ENCODE measurements at places on chromosomes 5 and 9.
A peak's percentile ranks its signal among the peaks of the same experiment; 100 is the strongest.

DNA sequence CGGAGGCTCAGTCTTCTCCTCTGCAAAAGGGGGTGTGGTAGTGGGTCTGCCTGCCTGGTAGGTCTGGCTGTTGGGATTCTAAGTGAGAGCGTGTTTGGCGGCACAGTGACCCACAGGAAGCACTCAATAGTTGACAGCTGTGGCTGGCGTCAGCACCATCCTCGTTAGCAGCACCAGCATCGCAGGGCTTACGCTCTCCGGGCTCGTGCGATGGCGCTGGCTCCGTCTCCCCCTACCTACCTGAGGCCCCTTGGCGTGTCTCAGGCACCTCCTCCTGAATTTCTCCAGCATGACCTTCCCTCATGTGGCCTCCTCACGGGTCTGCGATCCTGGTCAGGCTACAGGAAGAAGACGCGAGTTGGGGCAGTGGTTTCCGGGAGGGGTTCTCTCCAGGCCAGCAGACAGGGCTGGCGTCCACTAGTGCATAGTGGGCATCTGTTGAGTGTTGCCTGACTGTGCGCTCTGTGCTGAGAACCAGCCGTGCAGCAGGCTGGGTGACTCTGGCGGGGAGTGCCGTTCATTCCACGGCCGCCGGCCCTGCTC, 66.9 kb downstream of the HMCN2 start:
- DNase-seq = no peak

DNA sequence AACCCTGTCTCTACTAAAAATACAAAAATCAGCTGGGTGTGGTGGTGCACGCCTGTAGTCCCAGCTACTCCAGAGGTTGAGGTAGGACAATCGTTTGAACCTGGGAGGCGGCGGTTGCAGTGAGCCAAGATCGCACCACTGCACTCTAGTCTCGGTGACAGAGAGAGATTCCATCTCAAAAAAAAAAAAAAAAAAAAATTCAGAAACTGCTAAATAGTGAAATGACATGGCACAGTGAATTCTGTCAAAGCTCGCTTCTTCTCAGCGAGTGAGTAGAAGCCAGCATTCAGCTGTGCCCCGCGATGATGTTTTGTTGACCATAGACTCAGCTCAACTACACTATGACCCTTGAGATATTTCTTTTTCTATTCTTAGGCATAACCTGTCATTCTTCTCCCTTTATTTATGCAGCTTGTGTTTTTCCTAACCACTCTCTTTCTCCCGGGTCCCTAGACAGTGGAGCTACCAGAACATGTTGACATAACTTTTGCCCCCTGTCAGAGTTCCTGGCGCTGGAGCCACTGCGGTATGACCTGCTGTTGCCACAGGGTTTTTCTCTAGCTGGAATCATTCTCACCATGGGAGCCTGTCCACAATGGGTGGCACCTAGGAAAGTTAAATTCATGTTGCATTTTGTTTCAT, 13.5 kb upstream of the IQGAP2 start:
- no peak for DNase-seq

- no peak for DNase-seq
These were observed 483 bp upstream of the EIF4EBP3 start for GRCh38 chr5:140546851-140547507.

- no peak for DNase-seq
These were observed 111.8 kb downstream of the EFNA5 start for GRCh38 chr5:107558823-107559375.

GRCh38 chr9:117411547-117411946, 3.3 kb downstream of the ASTN2 start:
- DNase-seq = no peak

GRCh38 chr9:75666856-75667554, 223.5 kb upstream of the PCSK5 start:
- DNase-seq = no peak

GRCh38 chr9:6915635-6916034, 157.9 kb downstream of the KDM4C start:
- DNase-seq = no peak

DNA sequence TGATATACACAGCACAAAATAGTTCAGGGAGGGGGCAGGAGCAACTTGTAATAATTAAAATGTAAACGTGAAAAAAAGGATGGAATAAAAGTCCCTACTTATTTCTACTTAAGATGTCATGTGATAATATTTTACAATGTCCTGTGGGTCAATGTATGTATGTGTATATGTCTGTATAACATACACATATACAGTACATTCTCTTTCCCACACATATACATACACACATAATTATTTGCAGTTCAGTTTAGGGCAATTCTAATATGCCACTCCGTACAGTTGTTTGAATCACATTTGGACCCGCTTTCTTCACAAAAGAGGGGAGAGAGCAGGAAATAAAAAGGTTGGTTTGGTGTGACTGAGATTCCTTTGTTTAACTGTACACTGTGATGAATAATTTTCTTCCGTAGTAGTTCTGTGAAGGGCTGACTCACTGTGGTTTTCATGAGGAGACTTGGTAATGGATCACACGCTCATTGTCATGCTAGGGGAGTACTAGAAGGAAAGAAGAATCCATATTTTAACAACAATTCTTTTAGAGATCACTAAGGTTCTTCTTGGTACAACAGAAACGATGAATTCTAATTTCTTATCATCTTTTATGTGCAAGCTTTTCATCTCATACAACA, 26.2 kb upstream of the ACOT12 start:
- peak; percentile 96 for DNase-seq

- no peak for DNase-seq
These were observed 366.0 kb downstream of the KDM4C start for GRCh38 chr9:7123743-7124142.
